ENCODE measurements at places on chromosomes 5 and 9.

DNA sequence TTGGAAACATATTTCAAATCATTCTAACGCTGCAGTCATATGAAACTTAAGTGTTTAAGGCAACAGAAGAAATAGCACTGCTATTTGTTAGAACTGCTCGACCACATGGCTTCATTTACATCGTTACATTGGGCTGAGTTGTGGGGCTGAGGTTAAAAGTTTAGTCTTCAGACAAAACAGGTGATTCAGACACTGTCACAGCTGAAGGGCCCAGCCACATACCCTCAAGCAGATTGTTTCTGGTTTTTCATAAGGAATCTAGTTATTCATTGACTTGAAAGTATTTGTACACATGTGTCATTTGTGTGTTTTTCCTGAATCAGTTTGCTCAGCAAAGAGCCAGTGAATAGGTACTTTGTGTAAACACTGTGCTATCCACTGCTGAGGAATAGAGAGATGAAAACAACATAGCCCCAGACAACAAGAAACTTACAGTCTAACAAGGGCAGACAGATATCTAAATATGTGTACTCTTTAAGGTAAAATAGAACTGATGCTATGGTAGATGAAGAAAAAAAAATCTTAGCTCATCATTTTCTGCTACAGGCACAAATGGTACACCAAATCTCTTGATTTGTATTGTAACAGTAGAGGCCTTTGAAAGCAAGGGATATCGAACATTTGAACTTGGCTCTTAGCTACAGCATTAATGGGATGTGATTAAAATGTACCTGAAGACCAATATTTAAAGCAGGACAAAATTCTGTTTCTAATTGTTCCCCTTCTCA lies 357.6 kb upstream of the RPS23 start:
- DNase-seq, result no peak

- DNase-seq, result no peak
Measured at GRCh38 chr5:136638084-136638483, 272.7 kb upstream of the TRPC7 start.

GRCh38 chr5:180495292-180495691 lies 1.1 kb downstream of the CNOT6 start:
- no peak for DNase-seq

- DNase-seq, result no peak
Measured at GRCh38 chr5:175516933-175517823, 38.8 kb downstream of the SFXN1 start.

DNA sequence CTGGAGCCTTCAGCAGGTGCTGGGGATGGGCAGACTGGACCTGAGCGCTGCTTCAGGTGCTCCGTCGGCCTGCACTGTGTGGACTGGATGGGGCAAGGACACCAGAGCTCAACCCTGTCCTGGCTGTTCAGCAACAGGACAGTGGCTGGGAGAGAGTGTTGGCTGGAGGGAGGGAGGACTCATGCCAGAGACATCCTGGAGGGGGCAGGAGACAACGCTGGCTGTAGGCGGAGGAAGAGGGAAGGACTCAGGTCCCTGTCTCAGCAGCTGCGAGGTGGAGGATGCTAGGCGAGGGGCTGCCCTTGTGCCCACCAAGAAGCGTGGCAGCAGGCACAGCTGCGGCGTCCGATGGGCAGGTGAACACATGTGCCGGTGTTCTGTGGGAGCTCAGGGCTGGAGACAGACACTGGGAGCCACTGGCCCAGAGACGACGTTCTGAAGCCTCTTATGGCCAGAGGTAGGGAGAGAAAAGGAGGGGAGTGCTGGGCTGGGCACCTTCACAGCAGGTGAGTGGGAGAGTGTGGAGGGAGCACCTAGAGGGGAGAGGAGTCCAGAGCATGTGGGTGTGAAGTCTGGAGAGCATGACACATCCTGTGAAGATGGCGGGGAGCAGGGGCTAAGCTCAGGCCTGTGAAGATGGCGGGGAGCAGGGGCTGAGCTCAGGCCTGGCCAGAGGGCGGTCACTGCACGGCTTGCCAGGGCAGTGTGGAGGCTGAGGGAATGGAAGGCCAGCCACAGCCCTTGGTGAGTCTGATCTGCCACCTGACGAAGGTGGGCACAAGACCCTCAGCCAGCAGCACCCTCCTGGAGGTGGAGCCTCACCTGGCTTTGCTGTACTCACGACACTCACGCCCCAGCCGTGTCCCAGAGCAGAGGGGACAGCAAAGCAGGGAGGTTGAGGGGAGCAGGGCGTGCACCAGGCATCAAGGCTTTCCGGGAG lies 79.1 kb upstream of the FCN1 start:
- no peak for DNase-seq

- no peak for DNase-seq
Measured at GRCh38 chr5:118042076-118042475, 946.3 kb downstream of the DTWD2 start.

- peak; percentile 37 for DNase-seq
Measured at GRCh38 chr9:137085920-137086530, 760 bp upstream of the MAN1B1 start.
